ENCODE measurements at places on chromosomes 7 and 10.
A peak's percentile ranks its signal among the peaks of the same experiment; 100 is the strongest.

DNA sequence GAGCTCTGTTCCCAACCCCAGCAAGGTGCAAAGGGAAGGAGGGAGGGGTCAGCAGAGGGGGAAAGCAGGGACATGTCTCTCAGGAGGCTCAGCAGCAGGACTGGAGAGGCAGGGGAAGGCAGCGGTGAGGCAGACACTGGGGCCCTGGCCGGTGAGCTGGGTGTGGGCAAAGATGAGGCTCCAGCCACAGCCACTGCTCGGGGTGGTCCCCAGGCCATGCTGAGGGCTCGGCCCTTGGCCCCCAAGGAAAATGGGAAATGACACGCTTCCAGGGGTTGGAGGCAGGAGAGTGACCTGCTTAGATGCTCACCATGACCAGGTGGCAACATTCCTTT, 35.4 kb upstream of the CHST15 start:
- DNase-seq = no peak

DNA sequence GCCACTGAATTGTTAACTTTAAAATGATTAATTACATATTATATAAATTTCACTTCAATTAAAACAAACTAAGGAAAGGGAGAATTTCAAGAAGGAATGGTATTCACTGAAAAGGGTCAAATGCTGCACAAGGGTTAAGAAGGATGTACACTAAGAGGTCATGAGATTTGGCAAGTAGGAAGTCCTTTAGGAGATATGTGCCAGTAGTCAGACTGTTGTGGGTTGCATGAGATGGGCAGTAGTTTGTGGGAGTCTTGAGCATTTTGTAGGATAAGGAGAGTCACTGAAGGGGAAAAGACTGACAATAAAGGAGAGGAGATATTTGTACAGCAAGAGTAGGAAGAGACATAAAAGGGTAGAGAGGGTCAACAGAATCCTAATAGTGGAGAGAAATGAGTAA, 12.4 kb upstream of the PTPN12 start:
- no peak for DNase-seq

DNA sequence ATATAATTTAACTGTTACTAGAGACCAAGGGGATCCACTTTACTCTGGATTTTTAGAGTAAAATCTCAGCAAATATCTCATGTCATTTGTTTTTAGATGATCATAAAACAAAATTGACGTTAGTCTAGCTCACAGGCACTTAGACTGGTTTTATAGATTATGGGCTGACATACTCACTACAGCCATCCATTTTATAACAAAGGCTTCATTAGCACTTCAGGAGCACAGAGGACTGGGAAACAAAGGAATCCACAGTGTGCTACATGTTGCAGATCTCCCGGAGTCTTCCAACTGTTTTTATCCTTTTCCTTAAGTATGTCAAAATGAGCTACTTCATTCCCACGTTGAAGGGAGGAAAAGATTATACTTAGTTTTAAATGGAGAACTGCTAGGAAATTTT, 15.9 kb upstream of the SCRN1 start:
- DNase-seq = no peak

- DNase-seq = no peak
Measured at GRCh38 chr7:6648066-6648814, 11.1 kb downstream of the ZNF316 start.

DNA sequence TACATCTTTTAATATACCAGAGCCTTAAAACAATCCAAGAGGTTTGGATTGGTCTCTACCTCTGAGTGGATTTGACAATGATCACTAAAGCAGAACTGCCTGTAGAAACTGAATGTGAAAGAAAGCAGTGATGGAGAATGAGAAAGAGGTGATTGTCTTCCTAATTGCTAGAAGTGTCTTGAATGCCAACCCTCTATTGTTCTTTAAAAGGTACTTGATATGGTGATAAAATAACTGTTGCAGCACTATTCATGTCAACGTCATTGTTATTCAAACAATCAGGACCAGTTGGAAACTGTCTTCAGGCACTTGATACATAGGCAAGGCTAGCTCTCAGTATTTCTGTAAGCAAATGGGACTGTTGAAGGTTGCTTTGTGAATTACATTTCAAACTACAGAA, 47.9 kb upstream of the ITPRID1 start:
- no peak for DNase-seq

- DNase-seq = no peak
Measured at GRCh38 chr7:69859342-69859741, 261.1 kb downstream of the AUTS2 start.

DNA sequence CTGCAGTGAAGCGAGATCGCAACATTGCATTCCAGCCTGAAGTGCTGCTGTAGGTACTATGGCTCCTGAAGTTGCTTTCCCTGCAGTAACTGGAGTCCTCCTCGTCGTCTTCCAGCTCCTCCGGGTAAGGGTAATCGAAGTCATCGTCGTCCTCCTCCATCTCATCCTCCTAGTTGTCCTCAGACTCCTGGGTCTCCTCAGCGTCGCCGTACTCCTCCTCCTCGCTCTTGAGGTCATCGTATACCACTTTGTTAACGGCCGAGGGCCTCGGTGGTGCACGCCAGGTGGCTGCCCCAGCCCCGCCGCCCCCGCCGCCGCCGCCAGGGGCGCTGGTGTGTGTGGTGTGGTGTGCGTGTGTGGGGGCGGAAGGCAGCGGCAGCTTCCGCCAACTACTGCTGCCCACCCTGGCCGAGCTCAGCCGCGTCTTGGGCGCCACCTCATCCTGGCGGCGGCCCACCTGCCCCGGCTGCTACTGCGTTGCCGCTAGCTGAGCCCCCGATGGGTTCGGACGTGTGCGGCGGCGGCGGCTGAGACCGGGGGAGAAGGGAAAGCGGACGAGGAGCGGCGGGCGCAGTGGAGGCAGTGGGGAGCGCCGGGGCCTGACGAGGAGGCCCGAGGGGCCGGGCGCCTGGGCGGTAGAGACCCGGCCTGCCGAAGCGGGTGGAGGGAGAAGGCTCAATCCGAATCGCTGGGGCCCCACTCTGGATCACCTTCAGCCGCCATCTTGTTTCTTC, 11.8 kb upstream of the ACBD5 start:
- DNase-seq = peak; percentile 51

DNA sequence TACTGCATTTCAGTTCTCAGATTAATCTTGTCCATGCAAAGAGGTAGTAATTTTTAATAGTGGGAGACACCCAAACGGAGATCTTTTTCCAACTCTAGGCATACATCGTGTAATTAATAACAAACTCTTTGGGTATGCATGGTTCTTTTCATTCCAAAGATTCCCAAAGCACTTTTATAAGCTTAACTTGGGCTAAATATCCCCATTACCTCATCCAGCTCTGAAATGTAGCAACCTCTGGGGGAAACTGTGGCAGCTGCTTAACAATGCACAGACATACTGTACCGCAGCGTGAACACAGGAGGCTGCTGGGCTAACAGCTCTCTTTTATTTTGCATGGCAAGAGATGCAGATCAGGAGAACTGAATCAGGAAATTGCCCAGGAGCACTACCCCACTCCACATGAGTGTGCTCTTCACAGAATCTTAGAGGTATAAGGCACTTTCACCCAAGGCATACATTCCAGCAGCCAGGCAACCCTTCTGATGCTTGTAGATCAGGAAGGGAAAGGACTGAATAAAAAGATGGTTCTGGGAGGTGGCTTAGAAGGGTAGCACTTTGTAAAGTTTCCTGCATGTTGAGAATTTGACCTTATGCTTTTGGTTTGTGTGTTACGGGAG, 114.4 kb upstream of the GLI3 start:
- no peak for DNase-seq

GRCh38 chr7:107638594-107638993, 22.0 kb upstream of the SLC26A4 start:
- DNase-seq = no peak

- DNase-seq = no peak
Measured at GRCh38 chr7:71793251-71793650, 618.9 kb downstream of the CALN1 start.

GRCh38 chr7:143355450-143356385, 6.8 kb downstream of the FAM131B start:
- no peak for DNase-seq

- no peak for DNase-seq
Measured at GRCh38 chr10:132254841-132255240, 52.9 kb downstream of the STK32C start.

- DNase-seq = no peak
Measured at GRCh38 chr10:11301571-11302111, 284.0 kb downstream of the CELF2 start.

- DNase-seq = no peak
Measured at GRCh38 chr10:31129271-31129670, 97.6 kb upstream of the ZNF438 start.

- DNase-seq = no peak
Measured at GRCh38 chr10:7306147-7306546, 104.7 kb downstream of the SFMBT2 start.

DNA sequence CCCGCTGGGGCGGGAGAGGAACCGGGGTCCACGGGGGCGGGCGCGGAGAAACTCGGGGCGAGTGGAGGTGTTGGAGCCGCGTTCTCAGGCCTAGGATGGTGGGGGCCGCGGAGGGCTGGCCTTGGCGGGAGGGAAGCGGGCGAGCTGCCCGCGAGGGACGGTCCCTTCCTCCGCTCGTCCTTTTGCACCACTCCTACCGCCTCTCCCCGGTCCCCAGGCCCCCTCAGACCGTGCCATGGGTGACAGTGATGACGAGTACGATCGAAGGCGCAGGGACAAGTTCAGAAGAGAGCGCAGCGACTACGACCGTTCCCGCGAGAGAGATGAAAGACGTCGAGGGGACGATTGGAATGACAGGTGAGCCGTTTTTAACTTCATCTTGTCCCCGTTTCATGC, 451 bp downstream of the SRRT start:
- DNase-seq = no peak

GRCh38 chr7:17159500-17160037, 138.9 kb upstream of the AHR start:
- DNase-seq = no peak

GRCh38 chr10:124072106-124072505, 21.3 kb downstream of the CHST15 start:
- no peak for DNase-seq

DNA sequence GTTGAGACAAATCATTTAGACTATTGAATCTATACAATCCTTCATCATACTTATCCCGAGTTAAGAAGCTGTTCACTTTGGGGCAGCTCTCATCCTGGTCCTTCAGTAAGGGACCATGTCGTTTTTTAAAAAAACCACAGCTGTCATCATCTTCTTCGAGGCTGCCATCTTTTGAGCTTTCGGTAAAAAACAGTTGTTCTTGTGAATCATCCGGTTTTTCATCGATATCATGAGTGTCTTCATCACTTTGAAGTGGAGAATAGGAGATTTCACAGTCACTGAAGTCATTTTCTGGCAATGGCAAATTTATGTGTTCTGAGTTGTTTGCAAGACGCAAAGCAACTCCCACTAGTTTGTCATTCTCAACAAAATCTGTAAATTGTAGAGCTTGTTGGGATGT, 3.9 kb downstream of the DCLRE1A start:
- DNase-seq = no peak

GRCh38 chr10:102068216-102068615, 3.1 kb downstream of the HPS6 start:
- peak; percentile 74 for DNase-seq

GRCh38 chr7:42070068-42070467, 166.9 kb downstream of the GLI3 start:
- DNase-seq = no peak

- no peak for DNase-seq
Measured at GRCh38 chr7:147519062-147519461, 1071.5 kb upstream of the C7orf33 start.

DNA sequence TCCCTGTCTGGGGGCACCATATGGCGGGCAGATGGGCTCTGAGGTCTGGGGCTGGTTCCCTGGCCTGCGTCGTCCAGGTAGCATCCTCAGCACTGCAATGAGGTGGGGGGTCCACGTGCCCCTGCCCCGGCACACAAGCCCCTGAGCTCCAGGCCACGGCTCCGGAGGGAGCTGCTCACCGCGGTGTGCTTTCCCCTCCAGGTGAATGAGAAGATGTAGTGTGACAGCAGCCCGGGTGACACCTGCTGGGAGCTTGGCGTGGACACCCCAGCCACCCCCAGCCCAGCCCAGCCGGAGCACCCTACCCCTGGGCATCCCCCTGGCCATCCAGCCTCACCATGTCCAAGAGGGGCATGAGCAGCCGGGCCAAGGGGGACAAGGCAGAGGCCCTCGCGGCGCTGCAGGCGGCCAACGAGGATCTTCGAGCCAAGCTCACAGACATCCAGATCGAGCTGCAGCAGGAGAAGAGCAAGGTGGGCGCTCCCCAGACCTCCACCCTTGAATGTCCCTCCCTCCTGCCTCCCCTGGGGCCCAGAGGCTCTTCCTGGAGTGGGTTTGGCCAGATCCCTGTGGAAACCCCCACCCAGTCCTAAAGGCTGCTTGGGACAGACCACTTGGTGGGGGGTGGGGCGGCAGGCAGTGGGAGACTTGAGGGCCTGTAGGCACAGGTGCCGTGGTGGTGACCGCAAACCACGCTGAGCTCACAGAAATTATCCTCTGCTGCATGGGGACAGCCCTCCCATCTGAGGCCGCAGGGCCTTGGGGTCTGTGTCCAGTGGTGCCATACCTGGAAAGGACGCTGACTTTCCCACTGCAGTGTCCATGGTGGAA, 38.9 kb downstream of the JAKMIP3 start:
- no peak for DNase-seq

- DNase-seq = no peak
Measured at GRCh38 chr7:6477318-6477660, 29.5 kb upstream of the DAGLB start.

DNA sequence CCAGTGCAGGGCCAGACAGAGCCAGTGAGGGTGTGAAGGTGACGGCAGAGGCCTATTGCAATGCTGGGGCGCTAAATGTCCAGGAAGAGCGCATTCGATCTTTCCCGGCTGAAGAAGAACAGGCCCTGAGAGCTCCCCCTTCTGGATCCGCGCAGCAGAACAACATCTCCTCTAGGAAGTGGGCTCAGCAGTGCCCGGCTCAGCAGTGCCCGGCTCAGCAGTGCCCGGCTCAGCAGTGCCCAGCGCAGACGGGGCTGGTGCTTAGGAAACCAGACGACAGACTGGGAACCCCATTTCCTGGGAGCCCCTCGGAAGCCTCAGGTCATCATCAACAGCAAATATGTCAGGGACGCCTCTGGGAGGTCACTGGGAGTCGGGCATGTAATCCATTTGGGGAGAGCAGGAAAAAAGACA, 4.7 kb upstream of the NOS3 start:
- peak; percentile 43 for DNase-seq

DNA sequence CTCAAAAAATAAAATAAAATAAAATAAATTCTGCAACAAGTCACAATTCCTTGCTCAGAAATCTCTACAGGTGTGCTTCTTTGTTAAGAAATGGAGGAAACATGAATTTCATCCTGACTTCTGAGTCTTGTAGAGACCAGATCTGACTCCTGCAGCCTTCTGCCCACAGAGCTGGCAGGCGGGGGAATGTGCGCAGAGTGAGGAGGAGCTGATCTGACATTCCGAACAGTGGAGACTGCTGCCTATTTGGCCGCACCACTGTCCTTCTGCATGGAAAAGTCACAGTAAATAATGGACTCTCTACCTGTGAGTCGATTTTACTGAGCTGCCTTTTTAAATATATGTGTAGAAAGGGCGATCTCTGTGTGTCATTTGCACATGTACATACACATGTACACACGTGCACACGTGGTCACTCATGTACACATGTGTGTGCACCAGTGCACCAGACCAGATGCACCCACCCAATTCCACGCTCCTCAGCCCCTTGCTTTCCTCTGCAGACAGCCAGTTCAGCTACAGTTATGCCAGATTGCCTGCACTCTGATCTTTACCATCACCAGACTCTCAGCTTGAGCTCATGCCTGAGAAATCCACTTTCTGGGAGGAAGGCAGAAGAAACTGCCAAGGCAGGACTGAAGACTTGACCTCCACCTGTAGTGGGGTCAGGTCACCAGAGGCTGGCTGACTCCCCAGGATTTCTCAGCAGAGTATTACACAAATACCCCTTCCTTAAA, 54.9 kb downstream of the IKZF1 start:
- DNase-seq = no peak

All from NCI-H510A (cell line).